ENCODE measurements at places on chromosomes 5 and 9.

- no peak for DNase-seq
Observed at GRCh38 chr5:8013948-8014710, 145.2 kb downstream of the MTRR start.

- DNase-seq = no peak
Observed at GRCh38 chr5:128446-128845, 36.5 kb downstream of the PLEKHG4B start.

DNA sequence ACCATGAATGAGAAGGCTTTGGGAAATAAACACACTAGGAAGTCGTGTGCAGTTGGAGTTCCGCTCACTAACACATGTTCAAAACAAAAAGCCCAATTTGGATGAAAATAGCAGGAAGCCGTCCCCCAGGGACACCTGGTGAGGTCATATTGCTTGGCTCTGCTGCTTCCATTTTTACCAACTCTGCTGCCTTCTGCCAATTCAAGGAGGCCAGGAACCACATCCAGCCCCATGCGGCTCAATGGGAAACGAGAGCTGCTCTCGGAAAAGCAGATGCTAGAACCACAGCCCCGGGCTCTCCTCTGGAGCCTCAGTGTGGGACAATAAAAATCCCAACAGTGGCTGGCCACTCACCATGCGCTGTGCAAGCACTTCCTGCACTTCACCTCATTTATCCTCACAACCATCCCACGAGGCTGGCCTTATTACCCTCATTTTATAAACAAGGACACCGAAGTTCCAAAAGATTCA is 13.4 kb downstream of the ADAM19 start:
- no peak for DNase-seq

- DNase-seq = peak; percentile 77
Observed at GRCh38 chr9:137286975-137287383, 9.5 kb downstream of the TOR4A start.

DNA sequence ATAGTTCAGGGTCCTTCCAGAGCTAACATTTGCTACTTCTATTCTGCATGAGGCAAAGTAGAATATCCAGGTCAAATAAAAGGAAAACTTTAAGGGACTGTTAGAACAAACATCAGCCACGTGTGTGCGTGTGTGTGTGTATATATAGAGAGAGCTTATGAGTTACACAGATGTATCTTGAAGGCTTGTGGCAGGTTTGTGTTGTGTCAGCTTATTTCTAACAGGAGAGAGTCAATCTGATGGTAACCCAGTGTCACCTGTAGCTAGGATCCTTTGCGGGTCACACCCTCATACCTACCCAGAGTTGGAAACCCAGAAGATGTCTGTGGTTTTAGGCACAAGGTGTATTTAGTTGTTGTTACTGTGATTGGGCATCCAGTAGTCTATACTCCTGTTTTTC is 12.7 kb downstream of the POLR1E start:
- no peak for DNase-seq

DNA sequence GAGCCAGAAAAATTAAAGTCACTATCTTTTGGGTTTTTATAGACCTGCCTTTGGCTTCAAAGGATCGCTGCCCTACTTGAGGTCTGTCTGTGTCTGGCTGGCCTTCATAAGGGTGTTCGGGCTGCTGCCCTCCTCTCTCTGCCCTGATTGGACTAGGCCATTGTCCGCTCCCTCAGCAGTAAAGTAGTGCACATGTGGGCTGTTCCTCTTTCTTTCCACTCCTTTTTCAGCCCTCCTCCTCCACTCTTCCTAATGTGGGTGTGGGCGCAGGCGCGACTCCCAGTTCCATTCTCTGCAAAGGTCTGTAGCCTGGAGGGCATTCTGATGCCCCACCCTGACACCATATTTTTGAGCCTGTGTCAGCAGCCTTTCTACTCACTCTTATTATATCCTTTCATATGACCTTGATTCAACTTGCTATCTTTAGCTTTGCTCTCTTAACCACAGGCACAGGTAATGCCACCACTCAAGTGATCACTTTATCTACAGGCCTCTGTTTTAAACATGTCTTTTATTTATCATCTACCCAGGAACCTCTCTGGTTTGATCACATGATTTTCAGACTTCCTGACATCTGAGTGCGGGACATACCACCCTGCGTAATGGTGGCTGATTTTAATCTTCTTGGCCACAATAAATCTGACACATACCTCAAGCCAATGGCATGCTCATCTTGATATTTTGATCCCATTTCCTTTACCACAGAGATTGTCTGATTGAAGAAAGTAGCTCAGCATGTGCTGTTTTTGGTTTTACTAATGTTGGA is 144.5 kb downstream of the AOPEP start:
- peak; percentile 43 for DNase-seq

- DNase-seq = no peak
Observed at GRCh38 chr5:80837679-80838078, 122.5 kb upstream of the RASGRF2 start.

Measured in MCF 10A (cell line).